ENCODE measurements at places on chromosomes 16 and 17.

DNA sequence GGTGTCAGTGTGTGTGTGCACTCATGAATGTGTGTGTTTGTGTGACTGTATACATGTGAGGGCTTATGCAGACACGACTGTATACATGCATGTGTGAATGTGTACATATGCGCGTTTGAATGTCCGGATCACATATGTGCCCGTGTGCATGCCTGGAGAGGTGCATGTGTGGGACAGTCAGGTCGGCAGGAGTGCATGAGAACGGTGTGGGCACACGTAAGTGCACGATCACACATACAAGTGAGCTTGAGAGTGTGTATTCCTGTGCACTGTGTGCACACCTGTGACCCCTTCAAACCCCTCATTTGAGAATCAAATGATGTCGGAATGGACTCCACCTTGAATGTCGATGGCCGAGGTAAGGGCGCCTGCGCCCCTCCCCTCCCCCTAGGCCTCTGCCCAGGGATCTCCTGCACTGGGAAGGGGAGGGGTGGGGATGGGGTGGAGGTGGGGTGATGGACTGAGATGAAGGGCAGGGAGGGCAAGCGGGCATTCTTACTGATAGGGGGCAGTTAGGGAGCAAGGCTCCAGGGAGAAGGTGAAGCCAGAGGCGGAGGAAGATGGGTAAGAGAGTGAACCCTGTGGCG is 601 bp upstream of the NGFR start:
- no peak for DNase-seq

- no peak for DNase-seq
These were observed 63.1 kb downstream of the ZDHHC7 start for GRCh38 chr16:84947996-84948850.

DNA sequence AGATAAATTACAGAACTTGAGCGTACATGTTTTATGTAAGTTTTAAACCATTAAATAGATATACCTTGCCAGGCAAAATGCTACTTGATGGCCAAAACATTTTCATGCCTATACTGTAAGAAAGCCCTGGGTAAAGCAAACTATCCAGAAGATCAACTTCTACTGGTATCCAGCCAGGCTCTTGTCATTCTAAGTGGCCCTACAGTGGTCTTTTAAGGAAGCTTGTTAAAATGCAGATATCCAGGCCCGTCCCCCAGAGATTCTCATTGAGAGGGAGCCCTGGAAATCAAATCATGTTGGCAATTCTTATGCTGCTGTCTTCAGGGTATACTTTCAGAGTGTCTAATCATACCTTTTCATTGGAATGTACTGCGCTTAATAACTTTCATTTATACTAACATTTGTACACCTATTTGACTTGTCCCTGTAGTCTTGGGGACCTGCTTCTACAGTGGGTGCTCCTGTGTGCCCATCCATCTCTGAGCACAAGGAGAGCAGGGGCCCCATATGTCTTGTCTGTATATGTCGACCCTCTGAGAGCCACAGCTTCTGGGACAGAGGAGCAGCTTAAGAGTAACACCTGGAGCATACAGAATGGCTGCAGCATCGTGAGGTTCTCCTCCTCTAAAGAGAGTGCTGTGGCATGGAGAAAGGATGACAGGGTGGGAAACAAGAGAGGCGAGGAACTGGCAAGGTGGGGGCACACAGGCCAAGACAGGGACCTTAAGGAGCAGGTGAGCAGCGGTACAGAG is 43.6 kb upstream of the ANKFY1 start:
- no peak for DNase-seq

DNA sequence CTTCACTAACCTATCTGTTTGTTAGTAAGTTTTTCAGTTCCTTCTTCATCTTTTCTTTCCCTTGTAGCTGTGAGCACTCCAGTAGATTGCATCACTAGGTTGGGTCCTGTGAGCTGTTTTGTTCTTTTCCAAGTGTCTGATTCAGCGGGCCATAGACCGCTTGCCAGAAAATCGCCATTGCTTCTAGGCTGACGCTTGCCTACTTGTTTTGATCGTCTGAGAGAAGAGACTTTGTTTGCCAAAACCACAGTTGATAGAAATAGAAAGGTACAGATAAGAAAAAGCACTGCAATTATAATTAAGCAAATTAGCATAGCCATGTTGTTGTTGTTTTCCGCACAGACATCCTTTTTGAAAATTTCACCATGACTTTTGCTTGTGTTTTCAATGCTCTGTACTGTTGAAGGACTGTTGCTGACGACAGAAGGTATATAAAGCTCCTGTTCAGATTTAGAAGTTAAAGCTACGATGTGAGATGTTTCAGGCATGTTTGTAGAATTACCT is 3.1 kb downstream of the EVI2A start:
- peak; percentile 18 for DNase-seq

GRCh38 chr17:29344201-29344856 is 45.8 kb upstream of the TAOK1 start:
- no peak for DNase-seq

DNA sequence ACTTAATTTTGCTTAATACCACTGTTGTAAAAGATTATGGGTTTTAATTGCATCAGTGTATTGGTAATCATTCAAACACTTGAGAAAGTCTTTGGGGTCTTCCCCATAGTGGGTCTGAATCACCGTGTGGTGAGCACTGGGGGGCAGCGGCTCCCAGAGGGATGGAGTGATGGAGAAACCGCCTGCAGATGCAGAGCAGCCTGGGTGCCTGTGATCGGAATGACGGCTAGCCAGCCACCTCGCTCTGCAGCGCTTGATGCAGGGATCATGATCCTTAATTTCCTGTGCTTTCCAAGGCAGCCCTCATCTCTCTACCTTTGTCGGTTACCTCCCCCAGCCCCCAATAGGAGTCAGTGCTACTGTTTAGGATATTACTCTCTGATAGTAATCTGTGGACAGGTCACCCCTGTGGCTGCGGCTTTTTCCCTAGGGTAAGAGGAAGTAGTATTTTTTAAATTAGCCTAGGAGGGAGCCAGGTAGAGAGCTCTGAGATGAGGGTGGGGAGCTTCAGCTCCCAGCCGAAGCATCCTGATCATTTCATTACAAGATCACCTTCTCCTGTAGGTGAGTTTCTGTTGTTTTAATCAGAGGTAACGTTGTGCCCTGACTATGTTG is 135.6 kb downstream of the MSI2 start:
- no peak for DNase-seq

DNA sequence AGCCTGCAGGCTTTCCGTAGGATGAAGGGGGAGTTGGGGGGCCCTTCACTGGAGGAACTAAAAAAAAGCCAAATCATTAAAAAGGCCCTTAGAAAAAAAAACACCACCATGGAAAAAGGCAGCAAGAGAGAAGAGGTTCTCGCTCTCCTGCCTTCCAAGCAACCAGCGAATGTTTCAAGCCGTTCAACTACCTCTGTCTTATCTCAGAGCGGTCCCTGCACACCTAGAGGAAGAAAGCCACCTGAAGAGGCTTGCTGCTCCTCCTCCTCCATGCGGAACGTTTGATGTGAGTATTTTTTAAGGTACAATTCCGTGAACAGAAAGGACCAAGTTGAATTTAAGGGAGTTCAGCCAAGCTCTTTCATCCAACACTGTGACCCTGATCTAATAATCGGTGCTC is 9.2 kb downstream of the NXN start:
- DNase-seq, result no peak

DNA sequence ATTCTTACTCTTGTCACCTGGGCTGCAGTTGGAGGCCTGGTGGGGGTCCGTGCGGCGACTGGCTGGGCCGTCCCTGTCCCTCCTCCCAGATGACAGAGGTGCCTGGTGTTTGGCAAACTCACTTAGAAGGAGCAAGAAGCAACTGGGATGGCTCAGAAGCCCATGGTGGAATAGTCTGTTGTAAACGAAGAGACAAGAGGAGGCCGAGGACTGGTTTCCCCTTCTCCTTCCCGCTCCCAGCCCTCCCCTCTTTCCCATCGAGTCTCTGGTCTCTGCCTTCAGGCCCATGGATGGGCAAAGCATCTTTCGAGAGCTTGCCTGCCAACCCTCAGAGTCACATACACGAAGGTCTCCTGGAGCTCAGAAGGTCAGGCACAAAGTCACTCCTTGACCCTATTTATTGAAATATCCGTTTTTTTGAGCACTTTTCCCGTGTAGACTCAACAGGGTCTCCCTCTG is 364.4 kb downstream of the SEC14L1 start:
- DNase-seq, result no peak

DNA sequence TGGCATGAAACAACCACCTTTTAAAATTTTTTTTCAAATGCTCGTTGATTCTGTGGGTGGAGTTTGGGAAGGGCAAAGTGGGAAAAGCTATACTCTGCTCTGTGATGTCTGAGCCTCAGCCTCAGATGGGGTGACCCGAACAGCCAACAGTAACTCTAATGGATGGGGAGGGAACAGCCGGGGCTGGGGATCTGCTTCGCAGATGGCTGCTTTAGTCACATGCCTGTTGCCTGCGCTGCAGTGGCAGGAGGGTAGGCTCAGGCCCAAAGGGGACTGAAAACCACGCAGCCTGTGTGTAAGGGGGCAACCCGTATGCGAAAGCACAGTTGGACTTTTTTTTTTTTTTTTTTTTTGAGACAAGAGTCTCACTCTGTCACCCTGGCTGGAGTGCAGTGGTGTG is 14.9 kb upstream of the MAPK3 start:
- DNase-seq, result no peak

GRCh38 chr17:8091033-8091687 is 3.6 kb upstream of the ALOX12B start:
- no peak for DNase-seq

- DNase-seq, result no peak
These were observed 7.3 kb downstream of the TBC1D24 start for GRCh38 chr16:2482249-2482648.

DNA sequence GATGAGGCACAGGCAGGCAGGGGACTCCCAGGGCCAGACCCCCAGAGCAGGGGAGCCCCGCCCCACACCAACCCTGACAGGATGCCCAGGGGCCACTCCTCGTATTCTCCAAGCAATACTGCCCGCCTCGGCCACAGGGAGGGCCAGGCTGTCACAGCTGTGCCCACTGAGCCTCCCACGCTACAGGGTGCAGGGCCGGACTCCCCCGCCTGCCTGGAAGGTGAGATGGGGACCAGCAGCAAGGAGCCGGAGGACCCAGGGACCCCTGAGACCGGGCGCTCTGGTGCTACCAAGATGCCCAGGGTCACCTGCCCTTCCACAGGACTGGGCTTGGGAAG is 18.8 kb upstream of the ZFPM1 start:
- no peak for DNase-seq

- no peak for DNase-seq
These were observed 4.4 kb downstream of the PGAP3 start for GRCh38 chr17:39683295-39683939.

- DNase-seq, result no peak
These were observed 84.0 kb upstream of the TNRC6C start for GRCh38 chr17:77874303-77875050.

DNA sequence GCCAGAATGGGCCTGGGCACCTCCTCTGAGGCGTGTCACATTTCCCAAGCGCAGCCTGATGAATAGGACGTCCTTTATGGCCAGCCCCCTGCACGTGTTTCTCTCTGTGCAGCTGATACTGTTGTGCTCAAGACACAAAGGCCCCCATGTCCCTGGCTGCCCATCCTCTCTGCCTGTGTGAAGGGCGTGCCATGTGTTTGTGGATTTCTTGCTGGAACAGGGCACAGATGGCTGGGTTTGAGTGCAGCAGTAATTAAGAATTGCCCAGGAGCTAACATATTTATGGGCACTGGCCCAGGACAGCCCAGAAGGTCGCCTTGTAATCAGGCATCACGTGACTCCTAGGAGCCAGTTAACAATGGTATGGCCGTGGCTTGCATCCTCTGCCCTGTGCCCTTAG is 181.1 kb downstream of the CCDC182 start:
- DNase-seq, result no peak

GRCh38 chr16:49181791-49182518 is 99.7 kb downstream of the CBLN1 start:
- no peak for DNase-seq

DNA sequence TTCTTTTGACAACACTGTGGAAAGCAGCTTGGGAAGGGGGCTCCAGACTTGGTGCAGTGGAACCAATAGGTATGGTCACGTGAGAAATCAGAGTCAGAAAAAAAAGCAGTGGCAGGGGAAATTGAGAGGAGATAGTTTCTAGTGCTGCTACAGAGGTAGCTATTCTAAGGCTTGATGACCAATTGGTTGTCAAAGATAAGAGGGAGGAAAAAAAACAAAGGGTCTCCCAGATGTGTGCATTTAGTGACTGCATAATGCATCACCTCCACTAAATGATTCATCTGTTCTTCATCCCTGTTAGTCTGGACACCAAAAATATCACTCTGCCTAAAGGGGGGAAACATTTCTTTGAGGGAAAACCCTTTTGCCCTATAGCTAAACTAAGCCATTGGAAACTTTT is 56.5 kb downstream of the PIGL start:
- DNase-seq, result no peak

- DNase-seq, result no peak
These were observed 248.9 kb downstream of the SHISA9 start for GRCh38 chr16:13150181-13150885.

DNA sequence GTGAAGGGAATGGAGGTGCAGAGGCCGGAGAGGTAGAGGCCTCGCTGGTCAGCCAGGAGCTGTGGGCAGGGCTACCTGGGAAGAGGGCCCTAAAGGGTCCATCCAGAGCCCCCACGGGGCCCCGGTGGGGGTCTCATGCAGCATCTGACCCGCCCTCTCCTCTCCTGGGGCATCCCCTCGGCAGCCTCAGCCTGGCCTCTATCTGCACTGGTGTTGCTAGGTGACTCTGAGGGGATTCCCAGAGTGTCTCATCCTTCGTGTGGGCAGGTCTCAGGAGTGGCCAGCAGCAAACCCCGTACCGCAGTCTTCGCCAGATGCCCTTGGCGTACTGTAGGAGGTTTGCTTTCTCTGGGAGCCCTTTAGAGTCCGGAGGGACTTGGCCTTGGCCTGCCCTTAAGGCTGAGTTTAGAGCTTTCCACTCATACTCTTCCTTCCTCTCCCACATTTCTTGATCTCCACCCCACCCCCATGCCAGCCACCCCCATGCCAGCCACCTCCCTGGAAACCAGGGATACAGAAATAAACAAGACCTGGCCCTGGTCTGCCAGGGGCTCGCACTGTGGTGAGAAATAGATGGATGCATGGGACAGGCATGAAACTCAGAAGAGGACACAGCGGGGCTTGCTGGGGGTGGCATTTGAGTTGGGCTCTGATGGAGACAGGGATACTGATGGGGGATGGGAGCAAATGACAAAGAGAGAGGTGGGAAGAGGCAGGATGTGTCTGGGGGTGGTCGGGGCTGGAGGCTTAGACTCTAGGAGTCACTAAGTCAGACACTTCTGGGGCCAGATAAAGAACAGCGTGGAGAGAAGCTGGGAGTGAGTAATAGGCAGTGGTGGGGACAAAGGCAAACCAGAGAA is 9.9 kb downstream of the SLC5A10 start:
- no peak for DNase-seq

GRCh38 chr16:56388209-56388608 is 37.1 kb downstream of the AMFR start:
- no peak for DNase-seq

DNA sequence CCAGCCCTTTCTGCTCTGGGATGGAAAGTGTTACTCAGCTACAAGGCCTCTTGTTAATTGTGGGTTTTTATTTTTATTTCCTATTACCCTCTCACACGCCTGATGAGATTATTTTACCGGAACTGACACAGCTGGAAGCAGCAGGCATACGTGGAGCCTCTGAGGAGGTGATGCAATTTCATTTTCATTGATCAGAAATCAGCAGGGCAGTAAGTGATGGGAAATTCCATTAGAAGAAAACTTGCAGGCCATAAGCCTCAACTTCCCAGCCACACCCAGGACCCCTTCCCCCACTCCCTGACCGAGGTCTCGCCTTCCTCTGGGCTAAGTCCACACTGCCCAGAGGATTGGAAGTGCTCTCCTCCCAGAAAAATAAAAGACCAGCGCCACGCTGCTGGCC is 69.7 kb downstream of the ZFHX3 start:
- no peak for DNase-seq

GRCh38 chr17:21512307-21513011 is 136.3 kb downstream of the KCNJ12 start:
- DNase-seq, result no peak

Data from stimulated activated CD8-positive, alpha-beta memory T cell treated with anti-CD3 and anti-CD28 coated beads, Interleukin-4, amount 100 ng/mL, for 1 hour (primary cell).